Pancreas (tissue), 10 donors: ENCODE measurements at places on chromosomes 2 and 18. TPM values are rescaled to one million over a fixed set of nuclear protein-coding genes. Genes with fewer than 3 reads are reported as not detected.

DNA sequence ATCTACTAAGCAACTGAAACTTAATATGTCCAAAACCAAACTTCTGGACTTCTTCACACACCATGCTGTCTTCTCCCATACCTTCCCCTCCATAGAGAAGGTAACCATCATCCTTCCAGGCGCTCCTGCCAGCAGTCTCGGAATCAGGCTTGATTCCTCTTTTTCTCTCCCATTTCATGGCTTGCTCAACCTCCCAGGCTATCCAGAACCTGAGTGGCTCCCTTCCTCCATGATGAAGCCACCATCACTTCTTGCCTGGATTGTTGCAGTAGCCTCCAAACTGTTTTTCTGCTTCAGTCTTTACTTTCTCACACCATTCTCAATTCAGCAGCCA, 40.1 kb upstream of the NDUFV2 start:
- no peak for DNase-seq

GRCh38 chr18:70154591-70155194, 50.8 kb downstream of the RTTN start:
- no peak for DNase-seq

DNA sequence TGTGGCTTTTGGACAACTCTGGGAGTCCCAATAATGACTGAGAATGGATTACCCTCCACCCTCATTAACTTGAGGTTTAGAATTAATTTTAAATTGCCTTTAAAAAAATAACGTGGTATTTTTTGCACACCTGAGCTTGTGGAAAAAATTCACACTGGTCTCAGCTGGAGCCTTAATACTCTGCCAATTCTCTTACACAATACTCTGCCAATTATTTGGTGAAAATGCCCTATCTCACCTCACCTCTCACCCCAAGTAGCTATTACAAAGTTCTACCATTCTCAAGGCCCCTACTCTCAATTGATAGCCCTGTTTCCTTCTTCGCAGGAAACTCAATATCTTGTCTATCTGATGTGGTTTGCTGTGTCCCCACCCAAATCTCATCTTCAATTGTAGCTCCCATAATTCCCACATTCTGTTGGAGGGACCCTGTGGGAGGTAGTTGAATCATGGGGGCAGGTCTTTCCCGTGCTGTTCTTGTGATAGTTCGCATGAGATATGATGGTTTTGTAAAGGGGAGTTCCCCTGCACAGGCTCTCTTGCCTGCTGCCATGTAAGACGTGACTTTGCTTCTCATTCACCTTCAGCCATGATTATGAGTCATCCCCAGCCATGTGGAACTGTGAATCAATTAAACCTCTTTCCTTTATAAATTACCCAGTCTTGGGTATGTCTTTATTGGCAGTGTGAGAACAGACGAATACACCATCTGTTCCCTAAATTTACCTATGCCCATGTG, 27.4 kb upstream of the C2orf69 start:
- no peak for DNase-seq

GRCh38 chr2:217247476-217247875, 387.6 kb upstream of the TNP1 start:
- DNase-seq, result no peak

DNA sequence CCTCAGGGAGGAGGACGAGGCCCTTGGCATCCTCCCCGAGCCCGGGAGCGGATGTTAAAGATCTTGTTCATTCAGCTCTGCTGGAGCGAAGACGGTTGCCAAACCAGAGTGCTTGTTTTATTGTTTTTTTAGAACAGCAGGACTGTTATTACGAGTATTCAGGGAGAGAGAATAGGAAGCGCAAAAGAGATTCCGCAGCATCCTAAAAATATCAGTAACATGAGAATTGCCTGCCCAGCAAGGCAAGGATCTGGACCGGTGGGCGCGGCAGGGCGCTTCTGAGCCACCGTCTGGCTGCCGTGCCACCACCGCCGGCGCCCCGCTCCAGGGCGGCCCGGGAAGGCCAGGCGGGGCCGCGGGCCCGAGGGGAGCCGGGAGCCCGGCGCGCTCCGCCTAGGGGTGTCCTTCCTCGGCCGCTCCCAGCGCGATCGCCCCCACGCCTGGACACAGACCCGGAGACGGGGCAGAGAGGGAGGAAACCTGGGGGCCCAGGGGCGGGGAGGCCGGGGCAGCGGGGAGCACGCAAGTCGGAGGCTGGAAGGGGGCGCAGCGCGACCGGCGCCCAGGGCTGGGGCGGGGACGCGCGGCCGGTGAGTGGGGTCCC, 843 bp downstream of the CYS1 start:
- DNase-seq, result peak; percentile 50

DNA sequence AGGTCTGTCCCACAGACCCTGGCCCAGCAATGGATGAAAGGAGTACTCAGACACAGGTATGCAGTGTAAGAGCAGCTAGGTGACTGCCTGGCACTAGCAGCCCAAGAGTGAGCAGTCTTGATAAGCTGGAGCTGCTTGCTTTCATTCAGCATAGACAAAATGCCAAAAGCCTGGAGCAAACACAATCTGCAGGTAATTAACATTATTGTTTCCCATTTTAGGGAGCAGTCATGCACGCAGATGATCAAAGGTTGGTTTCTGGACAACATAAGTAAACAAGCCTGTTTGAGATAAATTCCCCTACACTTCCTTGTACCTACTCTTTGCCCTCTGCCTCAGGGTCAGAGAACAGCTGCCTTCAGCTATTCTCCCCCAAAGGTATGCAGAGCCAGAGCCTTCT, 73.7 kb upstream of the MSTN start:
- DNase-seq, result no peak

DNA sequence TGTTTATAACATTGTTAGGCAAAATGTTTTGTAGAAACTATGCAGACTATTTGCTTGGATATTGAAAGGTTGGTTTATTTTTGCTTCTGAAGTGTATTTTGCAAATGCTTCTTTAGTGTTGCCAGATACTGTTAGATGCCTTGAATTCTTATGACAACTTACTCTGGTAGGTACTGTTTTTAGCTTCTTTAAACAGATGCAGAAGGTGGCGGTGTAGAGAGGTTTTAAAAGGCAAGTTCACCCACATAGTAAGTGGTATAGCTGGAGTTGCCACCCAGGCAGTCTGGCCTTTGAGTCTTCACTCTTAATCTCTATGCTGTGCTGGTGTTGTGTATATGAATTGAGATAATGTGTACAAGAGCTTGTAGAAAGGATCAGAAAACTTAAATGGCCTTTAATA, 3.6 kb downstream of the PCYOX1 start:
- DNase-seq, result no peak

GEN1 gene
- polyA plus RNA-seq, result 2.5 TPM

CYTIP gene
- polyA plus RNA-seq, result 0.47 TPM

DAPL1 gene
- polyA plus RNA-seq, result 25.5 TPM
